Calu3 (cell line): ENCODE measurements at places on chromosomes 3 and 15.

DNA sequence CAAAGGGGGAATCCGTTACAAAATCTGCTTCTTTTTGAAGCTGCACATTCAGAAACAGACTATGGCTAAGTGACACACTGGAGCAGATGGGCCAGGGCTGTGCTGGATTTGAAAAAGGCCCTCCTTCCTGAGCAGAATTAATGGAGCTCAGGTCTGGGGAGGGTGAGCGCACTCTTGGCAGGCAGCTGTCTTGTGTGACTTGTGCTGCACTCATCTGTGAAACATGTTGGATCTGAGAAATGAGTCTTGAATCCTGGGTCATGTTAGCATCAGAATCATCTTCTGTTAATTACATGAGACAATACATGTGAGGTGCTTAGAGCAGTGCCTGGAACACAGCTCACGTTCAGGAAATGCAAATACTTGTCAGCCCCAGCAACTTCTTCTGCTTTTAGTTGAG is 219.6 kb downstream of the THSD4 start:
- DNase-seq = no peak

- DNase-seq = no peak
Observed at GRCh38 chr3:147218965-147219364, 187.4 kb downstream of the ZIC4 start.

- DNase-seq = no peak
Observed at GRCh38 chr15:27767918-27768640, 331.0 kb downstream of the OCA2 start.

DNA sequence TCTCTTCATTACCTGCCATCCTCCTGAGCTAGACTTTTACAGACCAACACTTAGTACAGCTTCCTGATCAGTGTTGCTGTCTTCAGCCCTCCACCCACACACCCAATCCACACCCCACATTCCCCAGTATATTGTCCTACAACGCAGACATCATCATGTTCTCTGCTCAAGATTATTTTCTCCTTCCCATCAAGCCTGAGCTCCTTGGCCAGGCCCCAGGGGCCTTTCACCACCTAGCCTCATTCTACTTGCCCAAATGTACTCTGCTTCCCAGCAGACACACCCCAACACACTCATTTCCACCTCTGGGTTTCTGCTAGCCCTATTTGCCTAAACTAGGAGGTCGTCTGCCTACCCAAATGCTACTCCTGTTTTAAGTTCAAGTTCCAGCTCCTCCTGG is 37.0 kb downstream of the DAPK2 start:
- DNase-seq = no peak

- no peak for DNase-seq
Observed at GRCh38 chr15:44188795-44189194, 6.3 kb downstream of the FRMD5 start.

- no peak for DNase-seq
Observed at GRCh38 chr3:30871720-30872119, 22.7 kb downstream of the GADL1 start.

GRCh38 chr3:184685646-184686045 is 26.2 kb downstream of the MAGEF1 start:
- no peak for DNase-seq

- peak; percentile 47 for DNase-seq
Observed at GRCh38 chr3:162295323-162295983, 798.8 kb downstream of the OTOL1 start.

- DNase-seq = no peak
Observed at GRCh38 chr3:94349310-94349878, 286.5 kb downstream of the NSUN3 start.

- no peak for DNase-seq
Observed at GRCh38 chr3:170117134-170117533, 64.4 kb downstream of the PHC3 start.

GRCh38 chr15:74013374-74013894 is 18.9 kb downstream of the PML start:
- no peak for DNase-seq
